ENCODE measurements at places on chromosomes 2 and 18.

DNA sequence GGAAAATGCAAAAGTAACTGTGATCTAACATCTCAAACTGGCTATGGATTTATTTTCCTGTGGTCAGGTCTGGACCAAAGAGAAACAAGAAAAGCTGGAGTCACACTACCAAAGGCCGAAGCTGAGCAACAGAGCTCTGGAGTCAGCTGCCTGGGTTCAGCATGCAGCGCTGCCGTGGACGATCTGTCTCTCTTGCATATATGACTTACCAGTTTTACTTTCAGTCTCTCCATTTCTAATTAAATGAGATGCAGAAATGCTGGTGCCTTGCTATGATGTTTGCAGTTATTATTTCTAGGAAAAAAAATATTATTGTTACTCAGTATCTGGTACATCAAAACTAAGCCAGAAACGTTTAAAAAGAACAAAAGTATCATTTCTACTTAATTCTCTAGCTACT is 813.2 kb downstream of the RNF144A start:
- no peak for DNase-seq

DNA sequence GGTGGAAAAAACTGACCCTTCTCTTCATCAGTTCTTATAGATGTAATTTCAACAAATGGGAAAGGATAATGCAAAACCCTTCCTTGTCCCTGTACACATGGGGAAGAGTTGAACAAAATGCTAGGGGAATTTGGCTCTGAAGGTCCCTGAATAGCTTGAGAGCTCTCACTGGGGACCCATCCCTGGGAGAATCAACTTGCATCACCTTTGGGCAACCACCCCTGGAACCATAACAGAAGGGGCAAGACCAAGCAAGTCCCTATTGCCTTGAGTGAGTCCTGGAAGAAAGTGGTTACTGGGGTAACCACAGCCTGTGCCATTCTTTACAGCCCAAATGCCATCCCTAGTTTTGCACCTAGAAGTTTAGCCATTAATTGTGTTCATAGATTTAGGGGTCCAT is 52.2 kb upstream of the B3GNT2 start:
- DNase-seq, result no peak

DNA sequence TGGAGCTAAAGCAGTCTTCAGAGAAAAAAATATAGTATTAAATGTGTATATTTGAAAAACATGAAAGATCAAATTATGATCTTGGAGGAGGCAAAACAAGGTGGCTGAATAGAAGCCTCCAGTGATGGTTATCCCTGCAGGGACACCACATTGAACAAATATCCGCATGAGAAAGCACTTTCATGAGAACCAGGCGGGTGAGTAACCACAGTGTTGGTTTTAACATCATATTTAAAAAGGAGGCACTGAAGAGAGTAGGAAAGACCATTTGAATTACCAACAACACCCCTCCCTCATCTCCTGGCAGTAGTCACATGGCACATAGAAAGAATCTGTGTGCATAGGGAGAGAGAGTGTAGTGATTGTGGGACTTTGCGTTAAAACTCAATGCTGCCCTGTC is 759.6 kb upstream of the NRXN1 start:
- DNase-seq, result no peak

GRCh38 chr2:86577817-86578456 is 14.7 kb upstream of the CHMP3 start:
- no peak for DNase-seq

DNA sequence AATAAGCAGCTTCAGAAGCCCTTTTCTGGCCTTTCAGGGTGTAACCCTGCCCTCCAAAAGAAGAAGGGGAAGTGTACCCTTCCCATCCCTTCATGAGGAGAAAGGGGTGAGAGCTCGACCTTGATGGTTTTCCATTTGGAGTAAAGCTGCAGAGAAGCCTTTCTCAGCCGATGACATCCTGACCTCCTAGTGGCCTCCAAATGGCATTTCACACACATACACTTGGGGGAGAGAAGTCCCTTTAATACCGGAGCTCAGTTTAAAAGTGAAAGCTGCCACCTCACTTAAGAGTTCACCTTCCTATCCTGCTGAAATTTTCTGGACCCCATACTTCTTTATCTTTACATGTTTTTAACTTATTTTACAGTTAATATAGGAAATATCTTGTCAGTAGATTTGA is 716.7 kb downstream of the DCDC2C start:
- DNase-seq, result no peak

DNA sequence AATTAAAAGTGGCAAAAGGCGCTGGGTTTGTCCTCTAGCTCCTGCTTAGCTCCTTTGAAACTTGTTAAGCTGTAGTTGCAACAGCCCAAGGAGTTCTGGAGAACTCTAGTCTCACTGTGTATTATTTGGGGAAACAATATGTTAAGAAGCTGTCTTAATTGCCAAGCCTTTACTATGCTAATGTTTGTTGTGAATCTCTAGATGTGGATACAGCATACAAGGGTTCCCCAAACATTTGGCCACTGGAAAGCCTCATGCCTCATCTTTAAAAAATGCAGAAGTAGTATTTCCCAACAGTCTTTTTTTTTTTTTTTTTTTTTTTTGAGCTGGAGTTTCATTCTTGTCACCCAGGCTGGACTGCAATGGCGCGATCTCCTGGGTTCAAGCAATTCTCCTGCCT is 236.7 kb downstream of the PRKCE start:
- DNase-seq, result no peak

DNA sequence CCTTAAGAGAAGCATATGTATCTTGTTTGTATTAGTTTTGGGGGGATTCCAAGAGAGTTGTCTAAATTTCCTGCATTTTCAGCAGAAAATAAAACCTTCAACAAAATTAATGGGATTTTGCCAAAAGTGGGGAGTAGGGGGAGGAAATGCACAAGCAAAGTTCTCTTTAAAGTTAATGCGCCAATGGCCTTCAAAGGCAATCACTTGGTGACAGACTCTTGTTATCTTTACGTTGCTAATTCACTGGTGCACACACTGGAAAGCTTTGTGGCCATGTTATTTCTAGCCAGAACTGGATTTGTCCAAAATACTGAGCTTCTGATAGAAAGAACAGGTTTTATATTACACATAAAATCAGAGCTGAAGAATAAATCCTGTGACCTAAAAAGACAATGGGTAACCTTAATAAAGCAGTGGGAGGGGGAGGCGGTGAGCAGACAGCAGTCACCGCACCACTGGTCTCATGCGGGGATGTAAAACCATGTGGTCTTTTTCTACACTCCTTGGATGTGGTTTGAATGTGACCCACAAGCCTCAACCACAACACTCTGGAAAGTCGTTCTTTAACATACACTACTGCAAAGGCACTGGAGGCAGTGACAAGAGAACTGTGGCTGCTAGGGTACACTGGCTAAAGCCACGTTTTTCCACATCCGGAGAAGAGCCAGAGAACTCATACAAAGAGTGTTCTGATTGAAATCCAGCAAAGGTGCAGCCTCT is 176.9 kb upstream of the SMAD7 start:
- no peak for DNase-seq

GRCh38 chr2:224520064-224520463 is 65.1 kb downstream of the CUL3 start:
- peak; percentile 38 for DNase-seq

DNA sequence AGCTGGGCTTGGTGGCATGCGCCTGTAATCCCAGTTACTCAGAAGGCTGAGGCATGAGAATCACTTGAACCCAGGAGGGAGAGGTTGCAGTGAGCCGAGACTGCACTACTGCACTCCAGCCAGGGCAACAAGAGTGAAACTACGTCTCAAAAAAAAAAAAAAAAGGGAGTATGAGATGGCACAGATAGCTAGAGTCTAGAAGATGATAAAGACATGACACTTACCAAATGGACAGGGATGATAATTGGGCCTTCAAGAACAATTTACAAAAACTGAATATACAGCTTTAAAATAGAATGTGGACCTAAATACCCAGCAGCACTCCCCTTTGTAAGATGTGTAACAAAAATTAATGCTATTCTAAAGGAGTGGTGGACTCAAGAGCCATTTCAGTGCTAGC is 2.7 kb downstream of the METTL4 start:
- DNase-seq, result no peak

- no peak for DNase-seq
These were observed 553.3 kb upstream of the TNP1 start for GRCh38 chr2:217413193-217413592.

GRCh38 chr18:56412951-56413350 is 225.4 kb downstream of the TXNL1 start:
- DNase-seq, result no peak

DNA sequence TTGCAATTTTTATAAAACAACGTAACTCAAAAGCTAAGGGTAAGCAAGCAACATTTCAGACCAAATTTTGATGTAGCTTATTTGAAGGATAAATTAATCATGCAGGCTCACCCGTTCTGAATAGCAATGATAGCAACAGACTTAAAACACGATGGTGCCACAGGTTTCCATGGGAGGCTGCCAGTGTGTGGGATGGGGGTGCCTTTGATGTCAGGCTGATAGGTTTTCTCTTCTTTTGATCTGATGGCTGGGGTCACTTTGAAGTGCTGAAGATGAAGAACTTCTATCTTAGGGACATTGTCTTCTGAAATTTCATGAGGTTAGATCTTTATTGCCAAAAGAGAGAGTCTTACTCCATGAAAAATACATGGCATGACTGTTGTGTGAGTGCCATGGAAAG is 206.8 kb downstream of the LPIN1 start:
- DNase-seq, result no peak

DNA sequence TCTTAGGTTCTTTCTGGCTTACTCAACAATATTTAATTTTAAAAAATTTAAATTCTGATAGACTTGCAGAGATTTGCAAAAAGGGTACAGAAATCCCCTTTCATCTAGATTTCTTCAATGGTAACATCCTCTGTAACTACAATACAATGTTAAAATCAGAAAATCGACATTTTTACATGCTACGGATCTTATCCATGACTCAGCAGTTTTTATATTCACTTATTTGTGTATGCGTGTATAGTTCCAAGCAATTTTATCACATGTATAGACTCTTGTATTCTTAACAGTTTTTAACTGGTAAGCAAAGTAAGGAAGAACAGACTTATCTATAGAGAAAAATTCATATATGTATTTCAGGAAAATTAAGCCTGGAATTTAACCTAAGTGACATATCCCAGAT is 256.1 kb upstream of the MEX3C start:
- no peak for DNase-seq

GRCh38 chr2:71130905-71131244 is 441 bp downstream of the MPHOSPH10 start:
- DNase-seq, result no peak

DNA sequence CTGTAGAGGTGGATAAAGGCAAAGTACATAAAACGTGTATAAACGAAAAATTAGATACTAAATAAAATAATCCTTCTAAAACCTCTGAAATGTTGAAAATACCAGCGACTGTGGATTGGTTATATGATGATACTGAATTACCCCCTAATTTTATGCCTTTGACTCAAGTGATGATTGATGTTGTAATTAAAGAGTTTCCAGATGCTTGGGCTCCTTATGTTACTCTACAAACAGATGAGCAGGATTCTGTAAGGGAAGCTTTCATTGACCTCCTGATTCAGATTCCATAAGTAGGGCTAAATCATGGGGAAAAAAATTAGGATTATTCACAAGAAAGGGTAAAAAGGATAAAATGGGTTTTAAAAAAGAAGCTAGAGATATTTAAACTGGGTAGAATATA is 418.2 kb upstream of the SLC39A10 start:
- no peak for DNase-seq

- DNase-seq, result no peak
These were observed 320.1 kb downstream of the GBX2 start for GRCh38 chr2:235848055-235848454.

GRCh38 chr18:12851716-12852115 is 32.3 kb downstream of the PTPN2 start:
- DNase-seq, result no peak

DNA sequence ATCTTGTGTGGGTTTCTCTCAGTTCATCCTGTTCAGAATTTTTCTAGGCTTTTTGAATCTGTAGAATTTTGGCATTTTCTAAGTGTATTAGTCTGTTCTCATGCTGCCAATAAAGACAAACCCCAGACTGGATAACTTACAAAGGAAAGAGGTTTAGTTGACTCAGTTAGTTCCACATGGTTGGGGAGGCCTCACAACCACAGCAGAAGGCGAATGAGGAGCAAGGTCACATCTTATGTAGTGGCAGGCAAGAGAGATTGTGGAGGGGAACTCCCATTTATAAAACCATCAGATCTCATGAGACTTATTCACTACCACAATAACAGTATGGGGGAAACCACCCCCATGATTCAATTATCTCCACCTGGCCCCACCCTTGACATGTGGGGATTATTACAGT is 199.2 kb downstream of the ST6GAL2 start:
- no peak for DNase-seq

- DNase-seq, result no peak
These were observed 67.1 kb downstream of the SUMO1 start for GRCh38 chr2:202171241-202171825.

DNA sequence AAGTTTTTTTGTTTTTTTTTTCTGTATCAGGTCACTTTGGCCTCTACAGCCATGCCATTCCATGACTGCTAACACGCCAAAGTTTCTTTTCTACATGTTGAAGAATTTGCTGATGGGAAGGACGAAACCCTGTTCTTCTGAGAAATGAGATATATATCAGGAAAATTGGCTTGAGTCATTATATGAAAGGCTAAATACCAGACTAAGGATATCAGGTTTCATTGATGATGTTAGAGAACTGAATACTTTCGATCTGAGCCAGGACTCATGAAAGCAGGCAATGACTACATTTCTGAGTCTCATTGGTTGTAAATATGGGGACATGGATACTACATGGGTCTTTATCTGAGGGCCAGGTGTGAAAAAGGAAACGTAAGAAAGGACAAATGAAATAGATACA is 181.4 kb downstream of the OSR1 start:
- no peak for DNase-seq

- no peak for DNase-seq
These were observed 1287.8 kb upstream of the TMEFF2 start for GRCh38 chr2:193482557-193482956.

DNA sequence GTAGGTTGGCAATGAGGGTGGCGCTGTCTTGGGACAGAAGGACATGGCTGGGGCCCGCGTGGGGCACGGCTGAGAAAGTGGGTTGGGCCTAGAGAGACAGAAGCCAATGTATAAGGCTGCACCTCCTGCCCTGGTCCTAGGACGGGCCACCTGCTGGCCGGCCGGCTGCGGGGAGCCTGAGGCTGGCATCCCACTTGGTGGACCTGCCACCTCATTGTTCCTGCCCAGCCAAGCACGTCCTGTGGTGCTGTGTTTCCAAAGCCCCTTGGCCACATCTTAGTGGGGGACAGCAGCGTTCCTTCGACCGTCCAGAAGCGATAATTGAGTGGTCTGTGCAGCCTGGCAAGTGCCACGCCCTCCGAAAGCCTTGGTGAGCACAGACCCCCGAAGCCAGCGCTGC is 223.9 kb downstream of the LDLRAD4 start:
- DNase-seq, result no peak

GRCh38 chr2:108184419-108184818 is 55.3 kb upstream of the SULT1C3 start:
- DNase-seq, result no peak

GRCh38 chr2:216477283-216478035 is 21.2 kb upstream of the RPL37A start:
- DNase-seq, result no peak

Data from stimulated activated CD8-positive, alpha-beta memory T cell treated with anti-CD3 and anti-CD28 coated beads, Interleukin-15, amount 100 ng/mL, for 48 hours (primary cell).